ENCODE measurements at places on chromosomes 4 and X.

- no peak for DNase-seq
- peak overlapping the region; percentile 73 for H3K27ac ChIP-seq
- peaks cover 3% of the 10 kb centered on the region for H3K36me3 ChIP-seq
- no peaks in the 10 kb centered on the region for H3K27me3 ChIP-seq
- no peak overlapping the region for H3K4me3 ChIP-seq
- H3K4me1 ChIP-seq: peaks cover 30% of the 10 kb centered on the region
These were observed 185.5 kb downstream of the CEP135 start for GRCh38 chr4:56134266-56134665.

- DNase-seq: no peak
- no peak within 1 kb of the TSS for H3K27ac ChIP-seq
These were observed at the start of gene NAP1L2 for GRCh38 chrX:73214426-73215094. Gene NAP1L2, minus strand, starts transcription at chrX:73214851. Its CDS starts 359 bp downstream, at chrX:73214492.

DNA sequence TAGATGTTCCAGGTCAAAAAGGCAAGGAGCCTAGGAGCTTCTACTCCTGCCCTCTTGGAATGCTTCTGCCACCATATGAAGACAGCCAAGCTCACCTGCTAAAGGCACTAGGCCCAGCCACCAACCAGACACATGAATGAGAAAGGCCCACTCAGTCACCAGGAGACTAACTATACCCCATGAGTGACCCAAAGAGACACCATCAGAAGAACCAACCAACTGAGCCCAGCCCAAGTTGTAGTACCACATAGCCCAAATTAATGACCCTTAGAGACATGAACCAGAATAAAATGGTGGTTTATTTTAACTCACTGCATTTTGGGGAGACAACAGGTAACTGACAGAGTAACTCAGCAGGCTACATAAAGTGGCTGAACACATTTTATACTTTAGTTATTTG lies 22.9 kb upstream of the CXCL3 start:
- H3K36me3 ChIP-seq: no peaks in the 10 kb centered on the region
- H3K27me3 ChIP-seq: no peaks in the 10 kb centered on the region
- peaks cover 20% of the 10 kb centered on the region for H3K4me1 ChIP-seq
- no peak overlapping the region for H3K27ac ChIP-seq
- H3K4me3 ChIP-seq: no peak overlapping the region

DNA sequence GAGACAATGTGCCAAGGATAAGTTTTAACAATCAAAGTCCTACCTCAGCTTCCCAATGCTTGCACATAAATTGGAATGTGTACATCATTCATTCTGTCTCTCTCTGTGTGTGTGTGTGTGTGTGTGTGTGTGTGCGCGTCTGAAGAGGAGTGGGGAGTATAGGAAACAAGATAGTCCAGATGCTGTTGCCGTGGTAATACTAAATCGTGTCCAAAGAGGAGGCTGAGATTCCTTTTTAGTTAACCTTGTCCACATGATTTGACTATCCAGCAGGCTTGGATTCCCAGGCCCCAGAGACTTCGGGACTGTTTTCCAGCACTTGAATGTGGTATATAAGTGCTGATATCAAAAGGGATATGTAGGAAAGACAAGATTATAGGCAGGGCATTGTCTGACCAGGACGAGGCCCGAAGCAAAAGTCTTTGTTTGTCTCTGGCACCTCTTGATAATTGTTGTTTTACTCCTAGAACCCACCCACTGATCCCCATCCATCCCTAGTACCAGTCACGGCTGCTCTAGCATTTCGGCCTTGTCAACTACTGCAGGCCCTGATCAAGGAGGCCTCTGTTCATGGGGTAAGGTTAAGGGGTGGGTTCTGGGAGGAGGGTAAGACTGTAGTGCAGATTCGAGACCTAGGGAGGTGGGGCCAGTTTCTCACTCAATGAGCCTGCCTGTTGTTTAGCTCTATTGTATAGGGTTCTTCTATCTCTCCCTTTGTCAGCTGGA lies 3.9 kb downstream of the PLP1 start:
- peaks cover 6% of the 10 kb centered on the region for H3K27me3 ChIP-seq
- peaks cover 13% of the 10 kb centered on the region for H3K4me1 ChIP-seq
- DNase-seq: no peak

DNA sequence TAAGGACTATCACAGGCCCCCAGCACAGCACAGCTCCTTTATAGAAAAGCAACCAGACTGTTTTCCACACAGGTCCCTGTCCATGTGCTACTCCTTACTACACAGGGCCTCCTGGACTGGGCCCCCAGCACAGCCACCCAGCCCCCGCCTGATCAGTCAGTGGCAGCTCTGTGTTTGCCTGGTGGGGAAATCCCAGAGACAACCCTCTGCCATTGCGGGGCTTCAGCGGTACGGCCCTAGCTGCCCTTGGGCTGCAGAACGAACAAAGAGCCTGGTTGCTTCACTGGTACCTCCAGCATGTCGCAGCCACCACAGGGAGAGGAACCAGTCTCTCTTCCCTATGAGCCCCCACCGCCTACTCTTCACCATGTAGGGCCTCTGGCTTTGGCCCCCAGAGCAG lies 30.7 kb downstream of the CBR4 start:
- peaks cover 41% of the 10 kb centered on the region for H3K36me3 ChIP-seq
- no peak overlapping the region for H3K27ac ChIP-seq
- H3K4me3 ChIP-seq: no peak overlapping the region
- H3K4me1 ChIP-seq: no peaks in the 10 kb centered on the region
- H3K27me3 ChIP-seq: no peaks in the 10 kb centered on the region
- no peak for DNase-seq

DNA sequence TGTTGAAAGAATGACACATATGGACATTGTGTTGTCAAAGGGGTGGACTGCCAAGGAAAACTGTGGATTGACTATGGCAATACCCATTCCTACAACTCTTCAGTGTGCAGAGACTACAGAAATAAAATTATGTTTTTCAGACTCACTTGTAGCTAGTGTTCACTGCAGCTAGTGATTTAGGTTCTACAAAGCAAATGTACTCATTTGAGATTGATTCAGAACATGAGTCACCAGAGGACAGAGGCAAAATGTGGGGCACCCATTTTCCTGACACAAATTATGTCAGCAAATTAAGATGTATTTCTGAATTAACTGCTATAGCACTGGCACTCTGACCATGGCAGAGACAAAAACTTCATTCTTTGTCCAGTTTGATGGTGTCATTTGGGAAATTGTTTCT lies 40.7 kb downstream of the SPCS3 start:
- no peaks in the 10 kb centered on the region for H3K4me1 ChIP-seq
- no peak overlapping the region for H3K4me3 ChIP-seq
- no peaks in the 10 kb centered on the region for H3K27me3 ChIP-seq

GRCh38 chrX:86263526-86263925 lies 115.3 kb downstream of the DACH2 start:
- H3K4me1 ChIP-seq: no peaks in the 10 kb centered on the region
- no peaks in the 10 kb centered on the region for H3K27me3 ChIP-seq
- H3K27ac ChIP-seq: no peak overlapping the region
- DNase-seq: no peak

DNA sequence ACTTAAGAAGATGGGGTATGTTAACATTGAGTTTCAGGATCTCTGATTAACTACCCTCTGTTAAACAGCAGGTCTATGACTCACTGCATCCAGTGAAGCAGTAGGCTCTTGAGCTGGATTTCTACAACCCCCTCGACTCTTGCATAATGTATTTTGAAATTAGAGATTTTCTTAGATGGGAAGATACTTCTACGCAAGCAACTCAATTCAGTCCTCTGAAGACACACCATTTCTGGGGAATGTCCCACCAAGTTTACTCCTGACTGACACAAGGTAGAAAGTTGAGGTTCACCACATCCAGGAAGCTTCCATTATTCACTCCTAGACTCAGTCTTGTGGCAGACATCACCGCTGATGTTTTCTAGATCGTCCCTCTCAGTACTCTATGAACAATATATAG lies 12.9 kb downstream of the PALLD start:
- no peaks in the 10 kb centered on the region for H3K36me3 ChIP-seq
- DNase-seq: no peak
- no peak overlapping the region for H3K27ac ChIP-seq
- no peaks in the 10 kb centered on the region for H3K4me1 ChIP-seq
- H3K4me3 ChIP-seq: no peak overlapping the region

GRCh38 chr4:158768555-158769174 lies at the start of gene FNIP2:
Gene FNIP2, plus strand, starts transcription at chr4:158769026. Its CDS starts 187 bp downstream, at chr4:158769213.
- peak within 1 kb of the TSS; percentile 99 for H3K27ac ChIP-seq
- H3K4me1 ChIP-seq: peaks cover 27% of the 10 kb centered on the region
- H3K4me3 ChIP-seq: peak within 1 kb of the TSS; percentile 98
- peak; percentile 59 for DNase-seq
- peaks cover 4% of the 10 kb centered on the region for H3K27me3 ChIP-seq
- H3K36me3 ChIP-seq: no peaks in the 10 kb centered on the region

DNA sequence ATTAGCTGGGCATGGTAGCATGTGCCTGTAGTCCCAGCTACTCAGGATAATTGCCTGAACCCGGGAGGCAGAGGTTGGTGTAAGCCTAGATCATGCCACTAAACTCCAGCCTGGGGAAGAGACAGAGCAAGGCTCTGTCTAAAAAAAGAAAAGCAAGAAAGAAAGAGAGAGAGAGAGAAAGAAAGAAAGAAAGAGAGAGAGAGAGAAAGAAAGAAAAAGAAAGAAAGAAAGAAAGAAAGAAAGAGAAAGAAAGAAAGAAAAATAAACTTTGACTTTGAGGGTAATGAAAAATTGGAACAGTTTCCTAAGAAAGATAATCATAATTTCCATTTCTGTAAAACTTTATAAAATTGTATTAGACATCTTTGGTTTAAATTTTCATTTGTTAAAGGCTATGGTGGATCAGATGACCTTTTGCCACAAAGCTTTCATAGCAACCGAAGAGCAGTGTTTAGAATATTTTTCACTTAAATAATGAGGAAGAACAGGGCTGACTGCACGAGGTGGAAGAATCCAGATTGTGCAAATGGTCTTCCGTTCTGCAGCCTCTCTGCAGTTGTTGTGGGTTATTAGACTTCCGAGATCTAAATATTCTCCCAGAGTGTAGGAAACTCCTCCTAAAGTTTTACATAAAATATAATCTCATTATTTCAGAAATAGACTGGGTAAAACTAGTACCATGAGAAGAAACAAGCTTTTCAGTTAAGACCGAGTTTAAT lies 55.9 kb downstream of the RBM47 start:
- H3K27ac ChIP-seq: peak overlapping the region; percentile 49
- H3K36me3 ChIP-seq: peaks cover 6% of the 10 kb centered on the region
- H3K27me3 ChIP-seq: no peaks in the 10 kb centered on the region
- H3K4me3 ChIP-seq: no peak overlapping the region

DNA sequence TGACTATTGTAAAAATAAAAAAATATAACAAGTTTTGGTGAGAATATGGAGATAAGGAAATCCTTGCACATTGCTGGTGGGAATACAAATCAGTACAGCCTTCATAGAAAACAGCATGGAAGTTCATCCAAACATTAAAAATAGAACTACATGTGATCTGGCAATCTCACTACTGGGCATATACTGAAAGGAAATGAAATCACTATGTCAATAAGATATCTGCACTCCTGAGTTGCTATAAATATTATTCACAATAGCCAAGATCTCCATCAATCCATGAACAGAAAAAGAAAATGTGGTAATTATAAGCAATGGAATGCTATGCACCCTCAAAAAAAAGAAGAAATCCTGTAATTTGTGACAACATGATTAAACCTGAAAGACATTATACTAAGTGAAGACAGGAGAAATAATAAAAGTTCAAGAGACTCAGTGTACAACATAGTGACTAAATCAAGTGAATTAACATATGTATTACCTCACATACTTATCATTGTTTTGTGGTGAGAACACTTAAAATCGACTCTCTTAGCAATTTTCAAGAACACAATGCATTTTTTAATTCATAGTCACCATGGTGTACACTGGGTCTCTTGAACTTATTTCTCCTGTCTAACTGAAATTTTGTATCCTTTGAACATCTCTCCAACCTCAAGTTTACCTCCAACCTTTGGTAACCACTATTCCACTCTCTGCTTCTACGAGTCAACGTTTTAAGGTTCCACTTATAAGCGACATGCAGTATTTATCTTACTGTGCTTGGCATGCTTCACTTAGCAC lies 1703.7 kb upstream of the AGA start:
- H3K4me1 ChIP-seq: peaks cover 5% of the 10 kb centered on the region
- H3K27ac ChIP-seq: no peak overlapping the region
- DNase-seq: no peak
- H3K36me3 ChIP-seq: no peaks in the 10 kb centered on the region
- H3K4me3 ChIP-seq: no peak overlapping the region

GRCh38 chr4:78068481-78068880 lies 11.4 kb downstream of the FRAS1 start:
- H3K36me3 ChIP-seq: peaks cover 24% of the 10 kb centered on the region
- no peaks in the 10 kb centered on the region for H3K27me3 ChIP-seq
- H3K4me1 ChIP-seq: peaks cover 8% of the 10 kb centered on the region
- no peak overlapping the region for H3K27ac ChIP-seq
- no peak for DNase-seq

DNA sequence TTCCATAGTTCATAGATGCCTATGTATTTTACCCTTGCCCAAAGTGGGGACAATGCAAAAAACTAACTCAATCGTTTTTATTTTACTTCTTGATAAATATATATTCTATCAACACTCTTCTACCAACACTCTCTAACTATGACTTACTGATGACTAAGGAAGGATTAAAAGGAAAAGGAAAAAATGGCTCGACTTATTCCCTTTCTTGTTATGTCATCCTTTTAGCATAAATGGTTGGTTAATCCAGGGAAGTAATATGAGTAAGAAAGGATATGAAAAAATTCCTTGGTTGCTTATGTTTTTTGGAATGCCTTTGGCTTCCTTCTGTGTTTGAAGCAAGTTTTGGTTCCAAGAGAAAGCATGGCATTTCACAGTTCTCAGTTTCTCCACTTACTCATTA lies 1087.1 kb downstream of the C4orf33 start:
- no peak overlapping the region for H3K27ac ChIP-seq
- H3K27me3 ChIP-seq: no peaks in the 10 kb centered on the region
- H3K4me1 ChIP-seq: peaks cover 2% of the 10 kb centered on the region
- H3K36me3 ChIP-seq: no peaks in the 10 kb centered on the region
- DNase-seq: no peak
- no peak overlapping the region for H3K4me3 ChIP-seq

- H3K4me3 ChIP-seq: peak overlapping the region; percentile 77
- peaks cover 30% of the 10 kb centered on the region for H3K4me1 ChIP-seq
- H3K27ac ChIP-seq: no peak overlapping the region
- no peaks in the 10 kb centered on the region for H3K27me3 ChIP-seq
- no peak for DNase-seq
These were observed 2.5 kb downstream of the GALNT7 start for GRCh38 chr4:173171098-173171497.
